Diencephalon (tissue), 1 donor: ENCODE measurements at places on chromosomes 16 and 17. TPM values are rescaled to one million over a fixed set of nuclear protein-coding genes. Genes with fewer than 3 reads are reported as not detected.

The PIPOX gene
- 10.1 TPM for total RNA-seq

The APOH gene
- total RNA-seq = not detected

The CA5A gene
- not detected for total RNA-seq

The SRL gene
- 0.23 TPM for total RNA-seq

The TPSG1 gene
- total RNA-seq = not detected

The OR3A3 gene
- not detected for total RNA-seq

The KCNJ12 gene
- 6.0 TPM for total RNA-seq

The ATAD5 gene
- total RNA-seq = 7.6 TPM

The NUP93 gene
- 140 TPM for total RNA-seq

The CD300H gene
- total RNA-seq = not detected

The NMRAL1 gene
- total RNA-seq = 49.1 TPM

The CHST5 gene
- 0.92 TPM for total RNA-seq

The IFI35 gene
- 4.8 TPM for total RNA-seq

The KCNG4 gene
- not detected for total RNA-seq

The VAT1L gene
- 89.0 TPM for total RNA-seq

The EXOC3L1 gene
- total RNA-seq = 1.2 TPM

The PHF12 gene
- 33.2 TPM for total RNA-seq

The AANAT gene
- total RNA-seq = not detected
